SK-N-SH (cell line): ENCODE measurements at places on chromosomes 11 and 22. TPM values are rescaled to one million over a fixed set of nuclear protein-coding genes. Genes with fewer than 3 reads are reported as not detected.

DNA sequence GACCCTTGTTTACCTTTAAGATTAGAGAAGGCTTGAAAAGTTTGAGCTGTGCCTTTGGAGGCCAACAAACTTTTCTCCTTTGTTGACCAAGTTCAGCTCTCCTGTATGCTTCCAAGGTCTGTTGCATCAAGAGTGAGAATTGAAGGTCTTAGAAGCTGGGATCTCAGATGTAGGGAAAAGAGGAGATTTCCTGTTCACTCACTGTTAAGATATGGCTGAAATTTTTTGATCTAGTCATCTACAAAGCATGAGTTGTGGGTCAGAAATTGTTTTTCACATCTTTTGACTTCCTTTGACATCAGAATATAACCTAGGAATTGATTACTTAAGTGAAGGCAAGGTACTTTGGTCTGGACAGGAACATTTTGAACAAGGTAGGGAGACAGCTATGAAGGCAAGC is 12.1 kb downstream of the OR51B4 start:
- no peak for DNase-seq

The CCDC15 gene
- polyA plus RNA-seq = 0.69 and 0.91 TPM in 2 replicates

DNA sequence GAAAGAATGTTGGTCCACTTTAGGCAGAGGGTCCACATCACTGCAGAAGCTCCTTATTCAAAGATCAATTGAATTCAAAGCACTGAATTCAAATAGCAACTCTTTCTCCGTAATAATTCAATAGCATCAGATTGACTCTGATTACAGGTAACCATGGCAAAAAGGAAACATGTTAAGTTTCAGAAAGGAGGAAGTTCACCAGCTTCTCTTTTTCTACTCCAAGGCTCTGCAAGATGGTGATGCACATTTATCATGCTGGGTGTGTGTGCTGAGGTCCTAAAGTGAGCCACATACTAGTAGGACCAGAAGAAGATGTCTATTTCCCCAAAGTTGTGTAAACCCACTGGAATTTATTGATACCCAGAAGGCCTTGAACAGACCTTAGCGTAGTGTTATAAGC is 18.0 kb upstream of the DRD2 start:
- DNase-seq = no peak

The WNT7B gene
- 0.13 TPM in 1 of 2 replicates, not detected in the other for polyA plus RNA-seq

The FXYD2 gene
- not detected in 2 replicates for polyA plus RNA-seq

DNA sequence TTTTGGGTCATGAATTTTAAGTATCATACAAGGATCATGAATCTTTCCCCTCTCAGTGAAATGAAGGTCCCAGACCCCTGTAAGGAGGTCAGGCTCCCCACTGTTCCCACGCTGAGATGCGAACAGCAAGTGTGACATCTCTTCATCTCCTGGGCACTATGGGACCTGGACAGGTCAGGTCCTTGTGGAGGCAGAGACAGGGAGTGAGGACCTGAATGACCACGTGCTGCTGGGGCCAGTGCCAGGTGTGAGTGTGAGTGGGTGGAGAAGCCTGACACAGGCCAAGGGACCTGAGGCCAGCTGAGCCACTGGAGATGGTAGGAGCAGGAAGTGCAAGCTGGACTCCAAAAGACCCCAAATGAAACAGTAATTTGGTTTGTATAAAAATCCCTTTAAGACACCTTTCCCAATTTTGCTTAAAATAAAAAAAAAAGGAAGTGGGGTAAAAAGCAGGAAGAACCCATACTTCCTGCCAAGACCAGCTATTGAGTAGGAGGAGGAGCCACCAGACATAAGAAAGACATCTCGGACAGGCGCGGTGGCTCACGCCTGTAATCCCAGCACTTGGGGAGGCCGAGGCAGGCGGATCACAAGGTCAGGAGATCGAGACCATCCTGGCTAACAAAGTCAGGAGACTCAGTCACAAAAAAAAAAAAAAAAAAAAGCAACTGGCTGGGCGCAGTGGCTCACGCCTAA is 35.4 kb upstream of the SERPIND1 start:
- no peak for DNase-seq

DNA sequence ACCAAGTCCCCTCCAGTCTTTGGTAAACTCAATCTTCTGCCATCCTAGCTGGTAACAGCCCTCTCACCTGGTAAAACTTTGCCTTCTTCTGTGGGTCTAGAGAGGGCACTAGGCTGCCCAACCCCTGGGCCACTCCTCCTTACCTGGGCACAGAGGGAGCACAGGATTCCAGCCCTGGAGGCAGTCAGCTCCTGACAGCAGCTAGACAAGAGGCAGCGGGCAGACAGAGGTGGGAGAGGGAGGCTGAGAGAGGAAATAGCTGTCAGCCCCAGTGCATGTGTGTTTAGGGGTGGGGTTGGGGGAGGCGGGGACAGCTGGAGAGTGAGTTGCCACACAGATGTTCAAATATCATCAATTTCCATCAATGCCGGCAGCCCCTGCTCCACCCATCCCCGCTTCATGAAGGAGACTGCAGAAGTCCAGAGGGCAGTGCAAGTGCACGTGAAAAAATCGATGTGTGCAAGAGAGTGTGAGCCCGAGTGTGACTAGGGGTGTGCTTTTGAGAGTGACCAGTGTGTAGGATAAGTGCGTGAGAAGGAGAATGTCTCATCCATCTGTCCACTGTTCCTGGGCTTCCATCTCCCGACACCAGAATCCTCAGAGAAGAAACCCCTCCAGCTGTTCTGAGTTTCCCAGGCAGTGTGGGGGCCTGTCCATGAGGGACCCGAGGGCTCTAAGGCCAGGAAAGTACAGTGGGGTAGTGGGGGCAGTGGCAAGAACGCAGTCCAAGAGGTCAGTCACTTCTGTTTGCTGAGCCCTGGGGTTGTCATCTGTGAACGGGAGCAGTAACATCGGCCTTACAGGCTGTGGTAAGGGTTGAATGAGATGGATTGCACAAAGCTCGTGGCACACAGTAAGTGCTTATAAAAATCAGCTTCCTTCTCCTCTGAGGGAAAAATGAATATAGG is at the start of gene PTGDR2:
TSS of gene PTGDR2 (minus strand) at position 225 of the 908 bp plus-strand sequence. CDS start 2,228 bp downstream, outside the sequence.
- DNase-seq = peak; percentile 69

DNA sequence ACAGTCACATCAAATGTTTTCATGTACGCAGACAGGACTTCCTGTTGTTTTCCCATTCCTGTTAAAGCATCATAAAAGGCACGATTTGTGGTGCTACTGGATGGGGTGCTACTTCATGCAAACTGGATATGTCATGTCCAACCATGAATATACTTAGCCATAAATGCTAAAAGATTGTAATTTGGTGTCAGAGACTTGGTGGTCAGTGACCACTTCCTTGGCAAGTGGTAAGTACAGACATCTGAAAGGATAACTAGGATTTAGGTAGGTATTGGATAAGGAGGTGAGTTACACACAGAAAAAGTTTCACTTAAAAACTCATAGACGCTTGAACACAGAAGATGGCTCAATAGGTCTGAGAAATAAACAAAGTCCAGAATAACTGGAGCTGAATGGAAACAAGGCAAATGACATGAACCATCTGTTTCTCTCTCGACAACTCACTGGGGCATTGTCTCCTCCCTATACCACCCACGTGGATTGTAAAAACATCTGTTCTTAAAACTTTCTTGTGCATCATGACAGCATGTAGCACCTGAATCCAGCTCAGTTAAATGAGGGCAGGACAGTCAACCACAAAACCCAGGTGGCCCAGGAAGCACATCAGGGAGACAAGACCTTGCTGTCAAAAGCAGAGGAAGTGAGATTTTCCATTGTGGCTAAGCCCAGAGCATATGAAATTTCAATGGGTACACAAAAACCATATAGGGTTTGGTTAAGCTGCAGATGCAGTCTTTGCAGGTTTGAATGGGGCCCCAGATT is 22.1 kb upstream of the IGLL5 start:
- no peak for DNase-seq

GRCh38 chr11:104917271-104918112 is 19.2 kb upstream of the CASP12 start:
- no peak for DNase-seq

- DNase-seq = no peak
Observed at GRCh38 chr22:40432157-40432556, 61.8 kb downstream of the SGSM3 start.

- peak; percentile 52 for DNase-seq
Observed at GRCh38 chr22:33126881-33127280, 68.7 kb upstream of the SYN3 start.

- DNase-seq = no peak
Observed at GRCh38 chr11:110921742-110922521, 209.7 kb upstream of the ARHGAP20 start.

The TEX54 gene
- polyA plus RNA-seq = not detected in 2 replicates

The GRM5 gene
- not detected in 2 replicates for polyA plus RNA-seq

The CBX7 gene
- 2.3 and 2.7 TPM in 2 replicates for polyA plus RNA-seq

DNA sequence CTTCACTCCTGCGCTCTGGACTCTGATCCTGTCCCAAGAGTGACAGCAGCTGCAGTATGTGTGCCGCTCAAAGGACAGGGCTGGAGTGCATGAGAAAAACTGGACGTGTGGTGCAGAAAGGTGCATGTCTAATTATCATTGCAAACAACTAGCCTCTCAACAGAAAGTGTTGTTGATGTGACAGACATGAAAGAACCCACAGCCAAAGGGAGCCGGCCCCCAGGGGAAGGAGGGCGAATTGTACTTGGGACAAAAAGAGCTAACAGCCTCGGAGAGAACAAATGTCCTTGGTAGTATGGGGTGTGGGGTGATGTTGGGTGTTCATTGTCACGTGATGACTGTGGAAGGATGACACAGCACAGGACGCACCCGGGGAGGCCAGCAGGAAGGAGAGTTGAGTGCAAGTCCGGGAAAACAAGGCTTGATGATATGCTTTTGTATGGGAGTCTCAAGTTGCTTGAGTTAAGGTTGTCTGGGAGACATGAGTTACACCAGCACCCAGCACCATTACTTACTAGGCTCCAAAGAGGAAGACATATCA is 325.5 kb downstream of the NTM start:
- no peak for DNase-seq

DNA sequence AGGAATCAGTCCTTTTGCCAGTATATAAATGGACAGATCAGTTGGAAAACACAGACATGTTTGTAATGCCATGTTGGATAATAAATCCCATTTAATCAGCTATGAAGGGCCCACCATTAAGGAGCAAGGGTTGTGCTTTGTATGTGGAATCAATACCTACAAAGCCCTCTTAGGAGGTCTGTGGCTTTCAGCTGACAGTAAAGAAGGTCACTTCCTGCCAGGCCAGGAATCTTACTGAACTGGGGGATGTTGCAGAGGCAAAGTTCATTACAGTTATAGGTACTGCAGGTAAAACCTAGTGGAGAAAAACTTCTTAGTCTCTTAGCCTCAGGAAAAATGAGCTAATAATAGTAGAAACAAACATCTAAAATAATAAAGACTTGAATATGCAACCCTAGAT is 129.5 kb downstream of the FAM76B start:
- no peak for DNase-seq

DNA sequence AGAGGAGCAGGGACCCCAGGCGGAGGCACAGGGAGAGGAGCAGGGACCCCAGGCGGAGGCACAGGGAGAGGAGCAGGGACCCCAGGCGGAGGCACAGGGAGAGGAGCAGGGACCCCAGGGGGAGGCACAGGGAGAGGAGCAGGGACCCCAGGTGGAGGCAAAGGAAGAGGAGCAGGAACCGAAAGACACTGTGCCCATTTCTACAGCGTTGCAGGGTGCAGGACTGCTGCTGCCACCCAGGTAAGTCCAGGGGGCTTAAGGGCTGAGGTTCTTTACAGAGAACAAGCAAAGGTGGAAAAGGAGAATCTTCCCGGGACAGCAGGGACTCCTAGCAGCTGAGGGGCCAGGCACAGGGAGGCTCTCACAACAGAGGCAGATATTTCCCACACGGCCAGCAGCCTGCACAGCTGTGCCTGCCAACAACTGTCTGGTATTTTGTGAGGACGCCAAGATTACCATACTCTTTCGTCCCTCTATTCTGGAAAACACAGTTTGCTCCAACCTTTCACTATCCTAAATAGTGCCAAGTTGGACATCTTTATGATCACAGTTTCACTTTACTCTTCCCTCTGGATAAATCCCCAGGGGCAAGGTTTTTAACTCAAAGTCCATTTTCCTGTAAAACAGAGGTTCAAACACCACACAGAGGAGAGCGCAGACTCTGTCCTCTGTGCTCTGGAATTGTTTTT is 39.4 kb downstream of the SHANK2 start:
- DNase-seq = no peak

The WBP2NL gene
- 0.07 and 0.19 TPM in 2 replicates for polyA plus RNA-seq

DNA sequence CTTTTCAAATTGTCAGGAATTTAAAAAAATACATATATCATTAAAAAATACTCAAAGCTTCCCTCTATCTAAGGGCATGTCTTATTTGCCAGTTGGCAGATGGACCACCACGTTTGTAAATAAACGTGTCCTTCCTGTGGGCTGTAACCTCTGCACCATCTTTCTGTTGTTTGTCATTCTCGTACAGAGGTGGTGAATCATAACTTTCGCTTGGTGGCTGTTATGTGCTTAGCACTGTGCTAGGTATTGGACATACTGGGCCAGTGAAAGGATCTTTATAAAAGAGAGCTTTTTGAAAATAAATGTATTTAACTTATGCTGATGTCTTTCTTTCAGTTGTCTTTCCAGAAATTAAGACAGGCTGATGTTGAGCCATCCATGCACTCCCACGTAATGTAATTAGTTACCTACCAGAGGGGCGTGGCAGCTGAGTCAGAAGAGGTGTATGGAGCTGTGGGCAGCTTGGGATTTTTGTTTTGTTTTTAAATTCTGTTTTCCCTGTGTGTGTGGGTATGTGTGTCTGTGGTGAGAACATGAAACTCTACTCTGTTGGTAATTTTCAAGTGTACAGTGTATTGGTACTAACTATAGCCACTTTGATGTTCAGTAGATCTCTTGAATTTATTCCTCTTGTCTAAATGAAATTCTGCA is 62.7 kb downstream of the TECTA start:
- no peak for DNase-seq

DNA sequence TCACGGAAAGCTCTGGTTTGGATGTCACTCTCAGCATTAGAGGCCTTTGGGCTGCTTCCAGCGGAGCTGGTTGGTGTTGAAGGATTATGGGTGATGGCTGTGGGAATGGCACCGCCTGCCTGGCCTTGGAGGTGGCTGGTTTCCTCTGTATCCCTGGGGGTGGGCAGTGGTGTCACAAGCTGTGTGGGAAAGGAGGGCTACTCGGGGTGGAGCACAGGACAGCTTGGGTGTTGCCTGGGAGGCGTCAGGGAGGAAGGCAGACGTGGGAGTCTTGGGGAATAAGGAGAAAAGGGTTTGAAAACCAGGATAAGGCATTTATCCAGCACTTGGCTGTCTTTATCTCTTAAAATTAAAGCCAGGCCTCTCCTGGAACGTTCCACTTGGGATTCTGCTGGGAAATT is 71.8 kb downstream of the ADAMTS15 start:
- no peak for DNase-seq

- no peak for DNase-seq
Observed at GRCh38 chr11:128900468-128900867, 9.3 kb downstream of the KCNJ5 start.
